Pulmonary artery endothelial cell (primary cell): ENCODE measurements at places on chromosomes 7 and 10. TPM values are rescaled to one million over a fixed set of nuclear protein-coding genes. Genes with fewer than 3 reads are reported as not detected.

DNA sequence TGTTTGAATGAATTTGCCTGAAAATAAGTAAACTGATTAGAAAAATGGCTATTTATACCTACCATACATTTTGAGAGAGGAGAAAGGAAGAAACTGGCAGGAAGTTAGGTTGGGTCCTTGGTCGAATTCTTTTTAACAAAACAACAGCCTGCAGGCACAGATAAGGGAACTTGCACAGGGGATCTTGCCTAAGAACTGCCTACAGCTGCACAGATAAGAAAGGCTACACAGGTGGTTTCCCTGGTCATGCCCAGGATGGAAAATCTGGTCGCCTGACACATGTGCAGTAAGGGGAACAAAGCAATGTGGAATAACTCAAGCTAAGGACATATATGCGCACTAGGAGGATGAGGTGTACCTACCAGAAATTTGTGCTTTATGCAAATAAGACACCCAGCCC is 732.1 kb upstream of the POT1 start:
- no peak for DNase-seq

DNA sequence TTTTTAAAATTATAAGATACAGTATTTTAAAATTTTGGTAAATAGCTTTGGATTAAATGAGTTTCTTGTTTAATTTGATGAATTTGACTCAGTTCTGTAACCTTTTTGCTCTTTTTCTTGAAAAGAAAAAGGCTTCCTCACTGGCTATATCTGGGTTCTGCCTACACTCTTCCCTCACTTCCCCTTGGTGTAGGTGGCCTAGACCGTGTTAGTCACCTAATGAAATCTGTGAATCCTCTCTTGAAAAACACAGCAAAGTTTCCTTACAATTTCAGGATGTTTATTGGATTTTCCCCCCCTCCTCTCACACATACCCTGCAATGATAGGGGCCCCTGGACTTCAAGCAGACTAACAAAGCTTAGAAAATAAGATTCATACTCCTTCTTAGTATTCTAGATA is 231.6 kb downstream of the ADK start:
- no peak for DNase-seq

Gene MYO3A
- not detected in 2 replicates for total RNA-seq

GRCh38 chr10:100186253-100187212 is 704 bp upstream of the ERLIN1 start:
- DNase-seq = no peak

DNA sequence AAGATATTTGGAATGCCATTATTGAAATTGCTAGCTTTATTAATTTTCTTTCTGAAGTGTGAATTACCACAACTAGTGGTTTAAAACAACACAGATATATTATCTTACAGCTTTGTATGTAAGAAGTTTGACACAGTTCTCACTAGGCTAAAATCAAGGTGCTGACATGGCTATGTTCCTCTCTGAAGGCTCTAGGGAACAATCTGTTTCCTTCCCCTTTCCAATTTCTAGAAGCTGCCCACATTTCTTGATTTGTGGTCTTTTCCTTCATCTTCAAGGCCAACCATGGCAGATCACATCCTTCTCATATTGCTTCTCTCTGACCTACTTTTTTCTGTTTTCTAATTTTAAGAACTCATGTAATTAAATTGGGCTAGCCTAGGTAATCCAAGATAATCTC is 43.3 kb upstream of the SLC26A3 start:
- no peak for DNase-seq

DNA sequence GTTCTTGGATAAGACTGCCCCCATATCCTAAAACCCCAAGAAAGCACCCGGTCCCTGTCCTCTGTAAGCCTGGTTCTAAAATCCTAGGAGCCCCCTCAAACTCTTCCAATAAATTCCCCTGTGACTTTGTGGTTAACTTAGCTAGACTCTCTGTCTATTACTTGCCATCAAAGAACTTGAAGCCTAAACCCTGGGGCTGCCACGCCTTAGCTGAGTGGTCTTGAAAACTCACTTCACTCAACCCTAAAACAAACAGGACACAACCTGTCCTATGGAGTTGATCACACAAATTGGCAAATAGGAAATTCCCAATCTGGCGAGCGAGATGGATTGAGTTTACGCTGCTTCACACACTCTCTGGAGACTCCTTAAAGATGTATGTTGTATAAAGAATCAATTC is 191.4 kb upstream of the SVIL start:
- DNase-seq = no peak

GRCh38 chr7:149199234-149199995 is 4.1 kb downstream of the ZNF282 start:
- DNase-seq = no peak

DNA sequence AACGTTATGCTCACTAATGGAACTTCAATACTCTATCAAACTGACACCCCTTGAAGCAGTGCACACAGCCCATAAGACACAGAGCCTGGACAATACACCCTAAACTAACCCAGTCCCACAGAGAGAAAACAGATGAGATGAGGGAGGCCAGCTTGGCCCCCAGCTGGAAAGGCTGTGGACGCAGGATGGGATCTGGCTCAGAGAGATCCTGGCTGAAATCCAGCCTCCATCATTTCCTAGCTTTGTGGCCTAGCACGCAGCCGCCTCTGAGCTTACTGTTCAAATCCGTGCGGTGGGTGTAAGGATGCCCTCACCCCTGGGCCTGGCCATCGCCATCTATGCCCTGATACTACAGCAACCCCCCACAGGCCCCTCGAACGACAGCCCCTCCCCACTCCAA is 32.7 kb downstream of the SNX8 start:
- no peak for DNase-seq

DNA sequence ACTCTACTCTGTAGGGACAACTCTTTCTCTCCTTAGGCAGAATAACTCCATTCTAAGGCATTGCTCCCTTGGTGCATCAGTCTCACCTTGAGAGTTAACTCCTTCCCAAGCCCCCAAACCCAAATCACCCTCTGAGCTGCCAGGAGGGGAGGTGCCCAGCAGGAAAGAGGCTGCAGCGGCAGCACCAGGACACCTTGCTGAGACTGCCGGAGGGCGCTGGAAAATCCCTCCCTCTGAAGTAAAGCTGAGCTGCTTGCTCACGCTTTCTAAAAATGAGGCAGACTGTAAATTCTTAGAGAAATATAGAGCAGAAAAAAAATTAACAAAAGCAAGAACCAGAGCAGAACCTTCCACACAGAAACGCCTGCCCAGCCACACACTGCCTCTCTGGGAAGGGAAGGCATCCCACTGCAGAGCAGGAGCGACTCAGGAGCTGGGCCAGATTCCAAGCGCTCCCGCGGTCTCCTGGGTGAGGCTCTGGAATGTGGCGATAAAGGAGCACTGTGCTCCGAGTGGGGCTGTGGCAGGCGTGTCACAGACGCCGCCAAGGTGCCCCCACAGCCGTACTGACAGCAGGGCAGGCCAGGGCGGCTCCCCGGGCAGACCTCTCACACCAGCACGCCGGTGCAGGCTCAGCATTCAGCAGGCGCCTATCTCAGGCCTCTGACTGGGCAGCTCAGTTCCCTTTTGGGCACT is 202.1 kb downstream of the TNS3 start:
- no peak for DNase-seq

Gene TMEM254
- 4.1 and 5.1 TPM in 2 replicates for total RNA-seq

Gene MCM7
- 114 and 205 TPM in 2 replicates for total RNA-seq

DNA sequence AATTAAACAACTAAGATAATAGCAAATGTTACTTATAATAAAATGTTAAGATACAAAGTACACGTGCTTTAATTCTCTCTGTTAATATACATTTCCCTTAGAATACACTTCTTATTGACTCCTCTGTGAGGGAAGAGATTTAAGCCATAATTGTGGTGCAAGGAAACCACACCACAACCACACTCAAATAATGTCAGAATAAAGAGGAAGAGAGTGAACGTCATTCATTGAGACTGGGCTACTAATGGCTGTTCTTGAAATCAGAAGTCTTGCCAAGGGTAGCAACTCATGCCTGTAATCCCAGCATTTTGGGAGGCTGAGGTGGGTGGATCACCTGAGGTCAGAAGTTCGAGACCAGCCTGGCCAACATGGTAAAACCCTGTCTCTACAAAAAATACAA is 10.0 kb downstream of the FAM171A1 start:
- no peak for DNase-seq

Gene MMS19
- total RNA-seq = 70.7 and 76.8 TPM in 2 replicates

Gene FAM20C
- total RNA-seq = 11.6 and 13.3 TPM in 2 replicates

Gene GJD4
- not detected in 2 replicates for total RNA-seq

DNA sequence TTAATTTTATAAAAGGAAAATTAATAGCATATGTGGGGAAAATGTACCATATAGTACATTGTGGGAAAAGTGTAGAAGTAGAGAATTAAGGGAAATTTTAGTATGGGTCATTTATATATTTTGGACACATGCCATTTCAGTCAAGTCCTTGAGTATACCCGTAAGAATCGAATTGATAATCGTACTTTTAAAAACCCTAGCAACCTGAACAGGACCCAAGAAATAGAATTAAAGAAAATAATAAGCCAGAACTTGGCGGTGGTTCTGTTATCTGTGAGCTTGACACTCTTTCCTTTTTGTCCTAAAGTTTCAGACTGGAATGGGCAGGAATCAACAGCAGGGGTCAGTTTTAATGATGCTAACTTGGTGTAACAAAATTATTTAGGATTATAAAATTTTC is 221.0 kb downstream of the CDK14 start:
- DNase-seq = no peak

GRCh38 chr7:29005829-29006228 is 47.7 kb upstream of the TRIL start:
- no peak for DNase-seq

DNA sequence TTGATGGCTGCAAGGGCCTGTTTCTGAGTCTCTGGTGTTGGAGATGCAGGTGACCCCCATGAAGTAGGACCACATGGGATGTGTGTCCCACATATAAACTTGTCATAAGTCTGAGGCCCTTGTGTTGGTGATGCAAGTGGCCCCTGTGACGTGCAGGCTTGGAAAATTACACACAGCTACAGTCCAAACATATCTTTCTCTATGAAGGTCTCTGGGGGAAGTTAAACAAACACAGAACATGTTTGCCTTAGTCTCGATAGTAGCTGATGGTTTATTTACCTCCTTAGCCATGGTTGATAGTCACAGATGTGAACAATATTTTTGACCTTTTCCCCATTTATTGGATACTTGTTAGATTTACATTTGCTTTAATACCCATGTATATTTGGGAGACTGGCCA is 64.7 kb downstream of the ADCY1 start:
- no peak for DNase-seq

GRCh38 chr7:30625283-30625682 is 30.6 kb downstream of the GARS1 start:
- no peak for DNase-seq

DNA sequence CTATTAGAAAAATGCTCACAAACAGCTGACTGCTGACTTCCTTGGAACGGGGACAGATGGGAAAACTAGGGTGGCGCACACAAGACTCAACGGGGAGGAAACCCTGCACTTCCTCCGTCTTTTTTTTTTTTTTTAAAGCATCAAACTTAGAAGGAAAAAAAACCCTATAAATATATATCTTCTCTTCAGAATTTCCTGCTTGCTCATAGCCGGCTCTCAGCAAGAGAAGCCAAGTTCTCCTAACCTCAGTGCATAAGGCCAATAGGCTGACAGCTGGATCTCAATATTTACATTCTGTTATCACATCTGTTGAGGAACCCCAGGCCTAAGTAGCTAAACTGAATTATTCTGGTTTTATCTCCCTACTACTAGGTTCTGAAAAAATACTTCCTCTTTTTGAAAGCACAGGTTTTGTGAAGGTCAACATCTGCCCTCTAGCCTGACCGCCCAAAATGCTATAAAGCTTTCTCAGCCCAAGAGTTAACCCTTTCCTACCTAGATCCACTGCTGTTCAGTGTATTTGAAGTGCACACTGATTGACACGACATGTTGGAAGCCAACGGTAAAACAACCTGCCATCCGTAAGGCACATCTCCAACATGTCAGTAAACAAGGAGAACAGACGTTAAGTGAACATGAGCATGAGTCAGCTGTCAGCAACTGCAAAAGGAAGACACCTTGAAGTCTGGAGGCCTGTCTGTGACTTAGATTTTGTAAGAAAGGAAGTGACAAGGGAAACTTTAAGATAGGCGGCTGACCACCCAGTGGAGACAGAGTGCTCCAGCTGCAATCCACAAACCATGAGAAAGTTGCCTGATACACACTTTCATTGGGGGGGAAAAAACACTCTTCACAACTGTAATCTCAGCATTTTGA is 83.8 kb downstream of the EBLN1 start:
- no peak for DNase-seq

GRCh38 chr10:61882621-61883370 is 18.7 kb upstream of the ARID5B start:
- no peak for DNase-seq

Gene STYXL1
- total RNA-seq = 31.1 and 34.8 TPM in 2 replicates

Gene RASSF4
- total RNA-seq = 8.8 and 12.3 TPM in 2 replicates

- no peak for DNase-seq
These were observed 128.9 kb downstream of the DOCK1 start for GRCh38 chr10:127034034-127034633.

Gene SFXN4
- total RNA-seq = 16.7 and 19.0 TPM in 2 replicates

Gene CYP2C19
- total RNA-seq = 0.07 TPM in 1 of 2 replicates, not detected in the other

GRCh38 chr10:77146712-77147336 is 490.8 kb downstream of the KCNMA1 start:
- no peak for DNase-seq

Gene BAIAP2L1
- under 0.01 and 0.04 TPM in 2 replicates for total RNA-seq

- DNase-seq = peak; percentile 95
These were observed 551.7 kb downstream of the GRM8 start for GRCh38 chr7:126700807-126701604.

GRCh38 chr10:48444266-48444665 is 137.8 kb downstream of the MAPK8 start:
- no peak for DNase-seq

- no peak for DNase-seq
These were observed at the start of gene PLAC9 for GRCh38 chr10:80132299-80133139. Gene PLAC9, plus strand, starts transcription at chr10:80132730. Its CDS starts 33 bp downstream, at chr10:80132763.

GRCh38 chr10:11468126-11468742 is 143.2 kb downstream of the USP6NL start:
- DNase-seq = peak; percentile 51

DNA sequence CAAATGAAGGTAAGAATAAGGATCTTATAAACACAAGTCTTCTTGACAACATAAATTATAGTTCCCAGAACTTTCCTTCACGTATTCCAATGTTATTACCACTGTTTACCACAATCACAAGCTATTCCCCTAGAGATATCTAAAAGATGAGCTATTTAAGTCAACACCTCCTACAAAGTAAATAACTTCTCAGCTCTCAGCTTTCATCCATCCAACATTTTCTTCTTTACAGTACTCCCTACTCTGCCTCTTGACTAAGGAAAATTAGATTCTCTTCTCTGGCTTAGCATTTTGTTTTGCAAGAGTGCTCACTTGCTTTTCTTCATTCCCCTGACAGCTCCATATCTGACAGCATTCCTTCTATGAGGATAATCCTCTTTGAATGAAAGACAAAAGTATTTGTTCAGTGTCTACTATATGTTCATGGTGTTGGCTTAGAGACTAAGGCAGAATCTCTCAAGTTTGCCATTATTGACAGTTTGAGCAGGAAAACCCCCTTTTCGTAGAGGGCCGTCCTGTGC is 93.0 kb upstream of the IL6 start:
- DNase-seq = no peak
